Smooth muscle cell of the umbilical artery (primary cell): ENCODE measurements at places on chromosomes 3 and 15. TPM values are rescaled to one million over a fixed set of nuclear protein-coding genes. Genes with fewer than 3 reads are reported as not detected.

Gene MYO5C
- under 0.01 and 0.23 TPM in 2 replicates for total RNA-seq

Gene OXTR
- total RNA-seq, result 3.9 and 31.7 TPM in 2 replicates

Gene IL12A
- 0.89 and 1.3 TPM in 2 replicates for total RNA-seq

Gene NANOGP8
- total RNA-seq, result not detected in 2 replicates

Gene SLC35G2
- total RNA-seq, result 4.5 and 9.0 TPM in 2 replicates

Gene FHIT
- 1.2 and 1.4 TPM in 2 replicates for total RNA-seq

Gene CKMT1A
- total RNA-seq, result not detected in 2 replicates
